ENCODE measurements at places on chromosomes 12 and 14.

GRCh38 chr12:116490471-116490870 lies 68.7 kb upstream of the MAP1LC3B2 start:
- no peak for DNase-seq

- no peak for DNase-seq
Observed at GRCh38 chr14:23537351-23538049, 14.1 kb downstream of the ZFHX2 start.

- no peak for DNase-seq
Observed at GRCh38 chr14:39303115-39303514, 69.4 kb downstream of the MIA2 start.

- DNase-seq: no peak
Observed at GRCh38 chr14:33271891-33272290, 333.2 kb downstream of the NPAS3 start.

DNA sequence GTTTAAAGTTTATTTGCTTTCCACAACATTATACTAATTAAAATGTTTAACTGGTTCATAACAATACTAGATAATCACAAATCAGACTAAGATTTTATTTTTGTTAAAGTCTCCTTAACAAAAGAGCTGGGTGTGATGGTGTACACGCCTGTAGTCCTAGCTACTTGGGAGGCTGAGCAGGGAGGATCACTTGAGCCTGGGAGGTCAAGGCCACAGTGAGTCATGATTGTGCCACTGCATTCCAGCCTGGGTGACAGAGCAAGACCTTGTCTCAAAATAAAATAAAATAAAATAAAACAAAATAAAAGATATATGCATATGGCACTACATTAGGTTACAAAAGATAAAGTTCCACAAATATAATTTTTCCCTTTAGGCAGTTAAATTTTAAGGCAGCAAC lies 5.6 kb downstream of the MIS18BP1 start:
- DNase-seq: no peak

DNA sequence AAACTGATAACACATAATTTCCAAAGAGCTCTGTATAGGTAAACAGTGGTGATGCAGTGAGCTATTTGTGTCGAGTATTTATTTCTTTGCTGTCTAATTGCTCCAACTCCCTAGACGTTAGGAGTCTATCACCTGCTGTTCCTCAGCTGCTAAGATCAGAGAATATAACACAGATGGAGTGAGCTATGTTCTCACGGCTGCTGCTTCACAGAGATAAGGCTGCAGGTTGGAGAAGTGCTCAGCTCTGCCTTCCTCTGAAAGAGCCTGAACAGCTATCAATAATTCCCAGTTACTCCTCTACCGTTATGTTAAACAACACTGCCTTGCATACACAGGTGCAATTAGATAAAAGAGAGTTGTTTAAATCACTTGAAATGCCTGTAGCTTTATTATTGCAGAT lies 103.2 kb upstream of the MDGA2 start:
- no peak for DNase-seq

- no peak for DNase-seq
Observed at GRCh38 chr14:58401587-58401986, 5.9 kb downstream of the TOMM20L start.

DNA sequence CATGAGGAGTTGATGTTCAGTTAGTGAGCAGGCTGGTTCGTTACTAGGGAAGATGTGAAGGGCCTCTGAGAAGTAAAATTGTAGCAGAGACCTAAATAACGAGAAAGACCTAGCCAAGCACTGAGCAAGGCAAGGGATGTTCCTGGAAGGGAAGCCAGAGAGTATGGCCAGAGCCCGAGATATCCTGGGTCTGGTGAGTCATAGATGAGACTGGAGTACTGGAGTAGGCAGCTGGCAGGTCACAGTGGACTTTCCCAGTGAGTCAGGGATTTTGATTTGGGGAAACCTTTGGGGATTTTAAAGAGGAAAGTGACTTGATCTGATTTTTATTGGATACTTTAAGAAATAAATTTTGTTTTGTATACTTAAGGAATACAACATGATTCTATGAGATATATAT lies 369.0 kb downstream of the DIO2 start:
- DNase-seq: no peak

DNA sequence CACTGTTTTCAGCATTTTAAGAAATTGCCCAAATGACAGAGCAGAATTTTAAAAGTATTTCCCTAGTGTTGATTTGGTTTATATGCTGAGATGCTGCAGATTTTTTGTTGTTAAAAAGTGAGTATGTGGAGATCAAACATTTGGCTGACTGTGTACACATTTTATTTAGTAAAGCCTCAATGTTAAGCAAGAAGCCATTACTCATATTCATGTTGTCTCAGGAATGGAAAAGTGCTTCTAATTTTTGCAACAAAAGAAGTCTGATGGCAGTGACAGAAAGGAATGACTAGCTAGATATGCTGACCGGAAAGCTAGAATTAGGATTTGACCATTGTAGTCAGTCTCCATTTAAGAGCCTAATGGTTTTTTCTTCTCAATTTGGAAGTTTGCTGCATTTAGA lies 22.5 kb downstream of the SLC38A6 start:
- no peak for DNase-seq

DNA sequence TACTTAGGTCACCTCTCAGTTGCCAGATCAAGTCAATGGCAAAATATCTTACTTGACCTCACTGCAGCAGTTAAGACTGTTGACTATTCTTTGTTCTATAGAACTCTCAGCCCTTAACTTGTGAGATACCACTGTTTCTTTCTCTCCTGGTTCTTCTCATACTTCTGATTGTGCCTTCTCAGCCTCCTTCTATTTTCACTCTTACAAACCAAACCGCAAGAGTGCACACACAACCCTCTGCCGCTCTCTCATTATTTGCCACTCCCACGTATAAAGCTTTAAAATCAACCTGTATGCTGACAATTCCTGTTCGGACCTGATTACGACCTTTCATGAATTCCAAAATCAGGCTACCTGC lies 4.5 kb downstream of the E2F7 start:
- DNase-seq: no peak

GRCh38 chr14:72512281-72512680 lies 381.6 kb downstream of the DPF3 start:
- no peak for DNase-seq

DNA sequence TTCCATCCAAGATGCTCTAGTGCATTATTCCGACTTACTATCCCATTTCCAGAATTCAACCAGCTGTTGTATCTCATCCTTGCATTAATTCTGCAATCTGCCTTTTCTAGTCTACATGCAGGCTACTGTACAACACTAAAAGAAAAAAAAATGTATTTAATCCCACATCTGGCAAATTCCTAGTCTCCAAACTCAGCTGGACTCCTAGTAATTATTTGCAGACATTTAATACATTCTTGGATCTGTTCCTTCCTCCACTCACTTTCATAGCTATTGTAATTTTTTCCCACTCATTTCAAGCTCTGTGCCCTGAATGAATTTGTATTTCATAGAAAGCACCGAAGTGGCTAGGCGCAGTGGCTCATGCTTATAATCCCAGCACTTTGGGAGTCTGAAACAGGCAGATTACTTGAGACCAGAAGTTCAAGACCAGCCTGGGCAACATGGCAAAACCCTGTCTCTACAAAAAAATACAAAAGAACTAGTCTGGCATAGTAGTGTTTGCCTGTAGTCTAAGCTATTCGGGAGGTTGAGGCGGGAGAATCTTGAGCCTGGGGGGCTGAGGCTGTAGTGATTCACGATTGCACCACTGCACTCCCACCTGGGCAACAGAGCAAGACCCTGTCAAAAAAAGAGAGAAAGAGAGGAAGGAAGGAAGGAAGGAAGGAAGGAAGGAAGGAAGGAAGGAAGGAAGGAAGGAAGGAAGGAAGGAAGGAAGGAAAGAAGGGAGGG lies 39.5 kb upstream of the YAF2 start:
- DNase-seq: no peak

DNA sequence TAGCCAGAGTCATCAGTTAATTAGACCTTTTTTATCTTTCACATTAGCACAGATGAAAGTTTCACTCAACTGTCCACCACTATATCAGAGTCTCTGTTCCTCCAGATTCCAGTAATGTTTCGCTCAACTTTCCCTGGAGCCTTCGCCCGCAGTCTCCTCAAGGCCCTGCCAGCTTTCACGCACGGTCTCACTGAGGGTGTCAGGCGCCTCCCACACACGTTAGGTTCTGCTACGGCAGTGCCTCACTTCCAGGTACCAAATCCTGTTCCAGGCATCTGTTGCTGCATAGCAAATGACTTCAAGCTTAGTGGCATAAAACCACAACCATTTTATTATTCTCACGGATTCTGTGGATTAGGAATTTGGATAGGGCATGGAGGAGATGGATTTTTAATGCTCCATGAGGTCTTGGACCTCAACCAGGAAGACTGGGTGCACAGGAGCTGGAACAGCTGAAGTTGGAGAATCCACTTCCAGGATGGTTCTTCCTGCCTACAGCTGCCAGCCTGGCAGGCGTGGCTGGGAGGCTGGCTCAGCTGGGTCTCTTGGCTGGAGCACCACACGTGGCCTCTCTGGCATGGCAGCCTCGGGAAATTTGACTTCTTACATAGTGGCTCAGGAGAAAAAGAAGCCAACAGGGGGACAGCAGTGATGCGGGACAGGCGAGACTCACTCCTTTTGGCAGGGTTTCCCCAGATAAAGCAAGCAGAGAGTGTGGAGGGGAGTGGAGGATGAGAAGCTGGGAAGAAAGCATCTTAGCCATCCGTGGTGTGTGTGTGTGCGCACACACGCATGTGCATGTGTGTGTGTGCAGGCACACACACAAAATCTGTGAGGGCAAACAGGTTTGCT lies 21.3 kb upstream of the BCDIN3D start:
- DNase-seq: no peak

GRCh38 chr12:84277986-84278385 lies 634.6 kb downstream of the SLC6A15 start:
- no peak for DNase-seq

GRCh38 chr12:42486407-42486806 lies 103.1 kb downstream of the PRICKLE1 start:
- no peak for DNase-seq

- no peak for DNase-seq
Observed at GRCh38 chr14:65243766-65244442, 141.6 kb upstream of the MAX start.
